ENCODE measurements at places on chromosomes 3 and 15.

DNA sequence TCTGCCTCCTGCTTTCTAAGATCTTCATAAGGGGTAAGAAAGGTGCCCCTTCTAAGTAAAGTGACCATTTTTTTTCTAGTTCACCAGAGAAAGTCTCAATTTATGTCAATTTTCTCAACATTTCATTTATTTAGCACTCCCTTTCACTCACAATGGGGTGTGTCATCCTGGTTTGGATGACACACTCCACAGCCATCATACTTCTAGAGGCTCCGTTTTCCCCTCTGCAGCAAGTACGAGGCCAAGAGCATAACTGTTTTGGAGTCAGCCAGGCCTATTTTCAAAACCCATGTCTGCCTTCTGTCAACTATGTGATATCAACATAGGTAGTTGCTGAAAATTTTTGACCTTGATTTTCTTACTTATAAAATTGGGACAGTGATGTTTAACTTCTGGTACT, 703.2 kb downstream of the NLGN1 start:
- no peak for DNase-seq

- no peak for DNase-seq
These were observed 101.6 kb downstream of the ERC2 start for GRCh38 chr3:56366641-56367162.

DNA sequence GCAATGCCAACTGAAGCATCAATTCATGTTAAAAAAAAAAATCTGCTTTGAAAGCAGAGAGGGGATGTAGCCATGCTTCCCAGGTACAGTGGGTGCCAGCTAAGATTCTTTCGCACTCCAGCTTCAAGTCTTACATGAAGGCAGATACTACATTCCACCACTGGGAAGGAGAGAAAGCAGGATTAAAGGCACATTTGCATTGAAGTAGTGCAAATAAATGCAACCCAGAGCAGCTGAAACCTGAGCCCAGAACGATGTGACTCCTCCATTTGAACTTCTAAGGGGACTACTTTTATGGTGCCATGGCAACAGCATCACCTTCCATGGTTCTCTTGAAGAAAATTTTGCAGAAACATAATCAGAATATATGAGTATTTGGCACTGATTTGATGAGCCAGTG, 19.1 kb upstream of the GJD2 start:
- DNase-seq: no peak

DNA sequence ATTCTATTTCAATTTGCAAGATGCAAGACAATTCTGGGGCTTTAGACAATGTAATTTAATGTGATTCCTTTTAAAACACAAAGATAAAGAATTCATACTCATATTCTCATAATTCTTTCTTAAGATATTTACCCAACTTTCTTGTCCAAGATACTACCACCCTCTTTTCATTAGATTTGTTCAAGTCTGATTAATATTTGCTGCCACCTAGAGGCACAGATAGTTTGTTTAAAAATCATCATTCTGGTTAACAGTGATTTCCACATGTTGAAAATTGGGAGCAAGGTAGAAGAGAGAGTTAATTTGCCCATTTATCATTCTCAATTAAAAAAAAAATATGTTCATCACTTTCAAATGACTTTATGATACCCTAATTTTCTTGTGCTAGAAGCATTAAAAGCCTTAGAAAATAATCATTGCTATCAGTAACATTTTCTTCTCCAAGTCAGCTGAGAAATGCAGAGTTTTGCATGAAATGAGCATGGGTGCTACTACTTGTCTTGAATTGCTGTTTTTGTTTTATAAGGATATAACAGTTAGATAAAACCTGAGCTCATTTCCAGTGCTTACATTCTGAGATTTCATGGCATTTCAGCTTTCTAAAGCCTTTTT, 11.6 kb downstream of the TAMM41 start:
- peak; percentile 2 for DNase-seq

- no peak for DNase-seq
These were observed 40.0 kb downstream of the DNAJC13 start for GRCh38 chr3:132457286-132457685.

- no peak for DNase-seq
These were observed 136.6 kb downstream of the TGFBR2 start for GRCh38 chr3:30742796-30743619.

- no peak for DNase-seq
These were observed 11.1 kb upstream of the RTP2 start for GRCh38 chr3:187713504-187713903.

DNA sequence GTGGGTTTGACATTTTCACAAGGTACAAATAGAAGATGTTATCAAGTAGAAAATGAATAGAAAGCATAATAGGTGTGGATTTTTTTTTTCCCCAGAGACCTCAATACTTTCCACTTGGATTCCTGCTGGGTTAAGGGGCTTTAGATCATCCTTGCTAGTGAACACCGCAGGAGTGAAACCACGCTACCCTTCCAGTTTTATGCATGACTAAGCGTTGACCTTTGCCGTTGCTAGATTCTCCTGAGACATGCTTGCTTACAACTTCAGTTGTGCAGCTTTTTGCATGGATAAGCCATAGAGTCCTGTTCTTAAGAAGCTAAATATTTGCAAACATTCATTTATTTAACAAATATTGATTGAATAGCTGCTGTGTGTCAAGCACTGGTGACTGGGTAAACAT, 299.7 kb upstream of the LMCD1 start:
- DNase-seq: no peak

DNA sequence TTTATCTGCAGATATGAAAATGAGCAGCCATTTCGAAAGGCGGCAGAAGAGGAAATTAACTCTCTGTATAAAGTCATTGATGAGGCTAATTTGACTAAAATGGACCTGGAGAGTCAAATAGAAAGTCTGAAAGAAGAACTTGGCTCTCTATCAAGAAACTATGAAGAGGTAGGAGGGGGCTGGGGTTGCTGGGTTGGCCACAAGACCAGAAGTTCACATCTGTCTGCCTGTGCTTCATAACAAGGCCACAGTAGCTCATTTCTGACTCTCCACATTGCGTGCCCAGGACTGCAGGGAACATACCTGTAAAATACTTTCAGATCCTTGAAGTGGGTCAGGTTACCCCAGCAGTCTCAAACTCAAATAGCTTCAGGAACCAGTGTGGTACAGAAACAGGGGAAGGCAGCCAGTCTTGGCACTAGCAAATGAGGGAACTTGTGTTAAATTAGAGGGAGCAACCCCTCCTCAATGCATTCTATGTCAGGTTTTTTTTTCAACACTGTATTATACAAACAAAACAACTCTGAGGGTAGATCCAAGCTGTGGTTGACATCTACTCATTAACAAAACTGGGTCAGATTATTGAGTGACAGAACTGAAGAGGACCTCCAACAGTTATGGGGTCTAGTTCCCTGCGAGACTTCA, 48.7 kb downstream of the BFSP2 start:
- DNase-seq: no peak

DNA sequence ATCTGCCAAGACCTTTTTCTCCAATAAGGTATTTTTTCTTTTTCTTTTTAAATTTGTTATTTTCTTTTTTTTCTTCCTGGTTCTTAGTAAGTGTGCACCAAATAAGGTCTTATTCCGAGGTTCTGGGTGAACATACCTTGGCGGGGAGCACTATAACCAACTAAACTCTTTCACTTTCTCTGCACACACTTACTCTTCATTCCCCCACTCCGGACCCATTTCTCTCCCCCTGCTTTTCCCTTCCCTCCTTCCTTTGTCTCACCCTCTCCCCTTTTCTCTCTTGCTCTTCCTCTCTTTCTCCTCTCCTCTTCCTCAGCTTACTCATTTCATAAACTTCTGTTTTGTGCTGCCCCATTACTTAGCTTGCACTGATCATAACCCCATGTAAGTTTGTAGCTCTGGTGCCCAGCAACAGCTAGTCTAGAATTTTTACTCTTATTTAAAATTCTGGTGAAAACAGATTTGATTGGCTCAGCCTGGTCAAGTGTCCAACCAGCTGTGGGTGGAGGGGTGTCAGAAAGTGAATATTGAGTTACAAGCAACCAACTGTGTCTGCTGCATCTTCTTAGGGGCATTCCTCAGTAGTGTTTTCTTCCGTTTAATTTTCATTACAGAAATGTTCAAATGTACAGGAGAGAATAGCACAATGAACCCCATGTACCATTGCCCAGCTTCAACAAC, 297.5 kb downstream of the SHQ1 start:
- DNase-seq: no peak

- DNase-seq: no peak
These were observed 77.5 kb downstream of the FBLN2 start for GRCh38 chr3:13626396-13626795.

- no peak for DNase-seq
These were observed 53.7 kb downstream of the RGMA start for GRCh38 chr15:93035092-93035915.

DNA sequence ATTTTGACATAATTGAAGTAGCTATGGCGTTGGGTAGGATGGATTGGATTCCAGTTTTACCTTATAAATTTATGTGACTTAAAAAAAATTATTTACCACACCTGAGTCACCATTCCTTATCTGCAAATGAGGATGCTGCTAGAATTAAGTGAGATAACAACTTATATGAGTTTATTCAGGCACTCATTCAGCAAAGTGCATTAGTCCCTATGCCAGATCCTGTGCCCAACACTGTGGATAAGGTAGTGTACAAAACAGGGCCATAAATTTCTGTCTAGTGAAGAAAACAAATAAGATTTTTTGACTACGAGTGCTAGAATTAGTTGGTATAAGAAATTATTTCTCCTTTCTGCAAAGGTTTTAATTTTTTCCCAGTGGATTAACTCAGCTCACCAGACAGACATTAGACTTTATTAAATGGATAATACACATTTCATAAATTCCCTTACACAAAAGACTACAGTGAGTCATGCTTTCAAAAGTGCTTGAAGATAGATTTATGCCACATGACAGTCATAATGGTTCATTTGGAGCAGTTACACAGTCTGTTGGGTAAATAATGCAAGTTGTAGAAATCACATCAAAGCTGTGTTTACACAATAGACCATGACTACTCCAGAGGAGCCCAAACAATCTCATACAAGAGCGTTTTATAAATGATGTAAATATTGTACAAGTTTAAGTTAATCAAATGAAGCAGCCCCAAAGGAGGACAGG, 129.9 kb upstream of the TGFBR2 start:
- no peak for DNase-seq
